ENCODE measurements at places on chromosomes 1 and 21. TPM values are rescaled to one million over a fixed set of nuclear protein-coding genes. Genes with fewer than 3 reads are reported as not detected.

Gene UAP1
- 97.7 TPM for total RNA-seq

Gene LCE2B
- not detected for total RNA-seq

Gene PCSK9
- total RNA-seq = 0.26 TPM

Gene RUNX3
- 0.10 TPM for total RNA-seq

Gene TFAP2E
- total RNA-seq = 3.2 TPM

Gene CCDC185
- not detected for total RNA-seq

Gene THEM5
- total RNA-seq = not detected

Gene OR10Z1
- total RNA-seq = not detected

Gene KRTAP23-1
- not detected for total RNA-seq

Gene PCBP3
- total RNA-seq = not detected

Gene HAPLN2
- 0.21 TPM for total RNA-seq

Gene SH3BGR
- 1.7 TPM for total RNA-seq

Gene EDEM3
- 17.4 TPM for total RNA-seq

Gene TMPRSS15
- total RNA-seq = not detected

Gene KIRREL1
- total RNA-seq = 145 TPM

Gene ADAMTS5
- 0.05 TPM for total RNA-seq

Gene RPE65
- not detected for total RNA-seq

Gene IVL
- total RNA-seq = not detected

Gene CR2
- 0.08 TPM for total RNA-seq

Gene ASCL5
- total RNA-seq = not detected

Gene CFHR1
- total RNA-seq = 0.23 TPM

Gene FAM72D
- total RNA-seq = 12.8 TPM

Gene BCAR3
- total RNA-seq = 33.9 TPM

Gene GBP6
- not detected for total RNA-seq

Gene RBP7
- 28.9 TPM for total RNA-seq

Gene HAO2
- not detected for total RNA-seq

Gene LIPI
- not detected for total RNA-seq

Gene VAMP4
- 9.3 TPM for total RNA-seq

Gene NOL9
- 46.4 TPM for total RNA-seq

Gene PGLYRP3
- total RNA-seq = not detected

Gene CHODL
- total RNA-seq = 0.10 TPM

Gene VSIG8
- total RNA-seq = not detected

Gene FALEC
- total RNA-seq = 1.0 TPM

Gene OR2T6
- total RNA-seq = not detected

Gene ESPN
- total RNA-seq = 8.5 TPM

Gene LBR
- total RNA-seq = 58.2 TPM

Gene CFAP107
- not detected for total RNA-seq

Gene KCNH1
- total RNA-seq = not detected

Gene LCE2A
- total RNA-seq = not detected

Gene RIPPLY3
- 1.2 TPM for total RNA-seq

Gene B3GALT2
- 0.08 TPM for total RNA-seq

Measured in Panc1 (cell line).